ENCODE measurements at places on chromosomes 3 and 15.
A peak's percentile ranks its signal among the peaks of the same experiment; 100 is the strongest.

DNA sequence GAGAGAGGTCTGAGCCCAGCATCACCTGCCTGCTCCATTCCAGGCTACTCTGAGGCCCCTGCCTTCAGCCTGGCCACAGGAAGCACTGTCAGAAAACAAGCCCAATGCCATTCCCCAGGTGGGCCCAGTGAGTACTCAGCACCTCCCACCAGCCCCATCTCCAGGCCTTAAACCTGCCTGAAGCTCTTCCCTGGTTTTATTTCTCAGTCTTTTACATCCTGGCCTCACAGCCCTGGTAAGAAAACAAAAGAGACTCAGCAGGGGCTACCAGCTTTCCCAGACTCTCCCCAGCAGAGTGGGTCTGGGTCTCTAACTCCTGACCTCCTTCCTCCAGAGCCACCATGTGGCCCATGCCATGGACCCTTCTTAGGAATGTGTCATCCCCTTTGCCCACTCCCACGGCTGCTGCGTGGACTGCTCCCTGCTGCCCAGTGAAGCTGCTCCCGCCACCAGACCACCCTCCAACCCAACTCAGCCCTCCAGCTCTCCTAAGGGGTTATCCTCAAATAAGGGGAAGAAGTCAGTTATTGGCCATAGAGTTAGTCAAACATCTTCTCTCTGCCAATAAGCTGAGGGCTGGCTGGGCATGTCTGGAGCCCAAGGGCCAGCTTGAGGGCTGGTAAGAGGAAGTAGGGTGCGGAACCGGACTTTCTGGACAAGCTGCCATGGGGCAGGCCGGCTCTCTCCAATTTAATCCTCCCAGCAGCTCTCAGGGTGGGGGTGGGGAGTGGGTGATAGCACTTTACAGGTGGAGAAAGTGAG, 116.7 kb upstream of the LINGO1 start:
- no peak for DNase-seq

DNA sequence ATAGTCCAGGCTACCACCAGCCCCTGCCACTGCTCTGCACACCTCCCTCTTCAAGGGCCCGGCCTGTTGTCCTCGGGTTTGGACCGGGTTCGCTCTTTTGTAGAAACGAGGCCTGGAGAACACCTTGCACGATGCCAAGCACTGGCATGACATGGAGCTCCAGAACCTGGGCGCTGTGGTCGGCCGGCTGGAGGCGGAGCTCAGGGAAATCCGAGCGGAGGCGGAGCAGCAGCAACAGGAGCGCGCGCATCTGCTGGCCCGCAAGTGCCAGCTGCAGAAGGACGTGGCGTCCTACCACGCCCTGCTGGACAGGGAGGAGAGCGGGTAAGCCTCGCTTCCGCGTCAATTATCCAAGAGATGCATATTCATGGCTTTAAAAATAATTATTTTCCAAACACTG, 72.4 kb downstream of the BFSP2 start:
- no peak for DNase-seq

DNA sequence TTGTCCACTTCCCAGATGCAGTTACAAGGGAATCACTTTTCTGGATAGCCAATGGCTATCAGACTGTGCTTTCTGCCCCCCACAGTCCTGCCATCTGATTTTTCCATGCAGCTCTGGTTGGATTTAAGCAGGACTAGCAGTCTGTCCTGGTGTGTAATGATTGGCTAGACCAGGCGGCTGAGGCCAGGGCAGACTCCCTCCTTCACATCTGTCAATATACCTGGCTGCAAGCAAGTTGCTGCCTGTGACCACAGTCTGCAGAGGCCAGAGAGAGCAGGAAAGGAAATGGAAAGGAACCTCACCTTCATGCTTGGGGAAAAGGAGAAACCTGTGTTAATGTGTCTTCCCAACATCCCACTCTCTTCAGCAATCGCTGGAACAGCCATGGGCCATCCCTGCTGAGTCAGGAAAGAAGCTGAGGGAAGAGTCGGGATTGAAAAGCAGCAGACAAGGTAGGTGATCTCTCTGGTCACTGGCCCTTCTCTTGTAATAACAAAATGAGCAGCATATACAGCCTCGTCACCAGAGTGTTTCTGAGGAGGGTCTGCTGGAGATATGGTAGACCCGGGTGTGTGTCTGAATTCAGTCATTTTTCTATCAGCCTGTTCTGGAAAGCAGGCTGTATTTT, 126.7 kb upstream of the PHLDB2 start:
- DNase-seq = no peak

DNA sequence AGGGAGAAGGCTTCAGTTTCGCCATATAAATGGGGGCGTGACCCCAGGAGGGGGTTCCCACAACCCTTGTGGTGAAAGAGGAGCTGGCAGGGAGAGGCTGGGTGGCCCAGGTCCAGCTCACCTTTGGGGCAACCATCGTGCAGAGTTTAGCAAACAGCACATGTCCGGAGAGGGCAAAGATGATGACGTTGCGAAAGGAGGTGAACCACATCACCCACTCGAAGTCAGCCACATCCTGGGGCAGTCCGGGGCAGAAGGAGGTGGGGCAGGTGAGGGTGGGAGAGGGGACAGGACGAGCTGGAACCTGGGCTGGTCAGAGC, 3.7 kb downstream of the HHATL start:
- DNase-seq = no peak

DNA sequence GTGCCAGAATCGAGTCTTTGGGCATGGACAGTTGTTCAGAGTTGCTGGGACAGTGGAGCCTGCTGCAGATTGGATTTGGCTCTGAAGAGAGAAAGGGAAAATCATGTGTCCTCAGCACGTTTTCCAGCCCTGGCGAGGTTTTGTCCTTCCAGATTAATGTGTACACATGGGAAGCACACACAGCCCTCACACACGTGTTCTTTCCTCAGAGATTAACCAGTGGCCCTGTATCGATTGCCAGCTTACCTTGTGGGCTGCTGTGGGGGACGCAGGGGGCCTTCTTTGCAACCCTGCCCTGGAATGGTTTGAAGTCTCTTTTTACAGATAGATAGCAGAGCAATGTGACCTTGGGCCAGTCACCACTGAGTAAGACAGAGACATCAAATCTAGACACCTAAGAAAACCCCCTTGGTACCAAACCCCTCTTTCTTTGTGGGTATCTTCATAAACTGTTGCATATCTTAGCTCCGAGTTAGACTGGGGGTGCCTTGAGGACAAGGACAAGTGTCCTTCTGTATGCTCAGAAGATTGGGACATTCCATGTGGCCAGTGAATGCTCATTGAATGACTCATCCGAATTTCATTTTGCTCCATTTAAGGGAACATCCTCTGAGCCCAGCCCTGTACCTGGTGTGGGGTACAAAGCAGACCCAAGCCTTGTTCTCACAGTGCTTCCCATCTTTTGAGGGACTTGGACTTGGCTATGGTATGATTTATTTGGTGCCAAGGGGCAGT, 48.0 kb downstream of the SMAD6 start:
- no peak for DNase-seq

DNA sequence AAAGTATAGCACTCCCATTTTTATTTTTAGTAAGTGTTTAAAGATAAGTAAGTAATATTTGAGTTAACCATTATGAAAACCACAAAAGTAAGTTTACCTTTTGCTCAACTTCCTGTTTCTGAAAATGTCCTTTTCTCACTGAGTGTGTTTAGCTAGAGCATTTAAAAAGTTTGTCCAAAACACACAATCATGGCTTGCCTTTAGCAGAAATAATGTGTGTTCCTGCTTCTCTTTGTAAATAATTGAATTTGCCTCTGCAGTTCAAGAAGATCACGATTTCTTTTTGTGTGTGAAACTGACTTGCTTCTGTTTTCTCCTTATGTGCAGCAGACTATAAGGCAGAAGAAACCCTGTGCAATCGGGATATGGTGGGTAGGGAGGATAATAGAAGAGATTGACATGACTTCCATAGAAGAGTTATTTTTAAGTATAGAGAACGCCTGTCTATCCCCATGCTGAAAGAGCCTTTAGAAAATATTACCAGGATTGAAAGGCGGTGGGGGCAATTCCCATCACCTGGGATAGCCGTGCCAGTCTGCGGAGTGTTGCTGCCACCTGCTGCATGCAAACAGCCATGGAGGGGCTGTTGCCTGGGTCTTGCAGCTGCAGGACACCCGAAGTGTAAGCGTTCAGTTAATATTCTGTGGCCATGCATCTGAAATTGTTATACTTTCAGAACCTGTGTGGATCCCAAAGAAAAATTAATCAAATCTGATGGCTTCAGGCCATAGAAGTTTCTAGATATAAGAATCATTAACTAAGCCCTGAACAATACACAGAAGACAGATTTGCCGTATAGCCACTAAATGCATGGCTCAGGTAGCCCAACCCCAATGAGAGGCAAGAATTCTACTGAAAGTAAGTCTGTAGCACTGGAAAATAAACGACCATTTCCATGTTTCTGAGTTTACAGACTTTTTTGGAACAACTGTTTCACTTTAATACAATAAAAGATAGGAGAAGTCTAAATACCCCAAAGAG, 2.4 kb upstream of the CD96 start:
- peak; percentile 73 for DNase-seq

GRCh38 chr15:62486041-62486440, 321.0 kb upstream of the C2CD4B start:
- peak; percentile 53 for DNase-seq

- DNase-seq = peak; percentile 23
Observed at GRCh38 chr3:112894258-112894657, 47.6 kb upstream of the CD200R1L start.

GRCh38 chr3:168645180-168645579, 549.5 kb upstream of the GOLIM4 start:
- no peak for DNase-seq

- DNase-seq = peak; percentile 22
Observed at GRCh38 chr15:39539466-39539865, 41.4 kb upstream of the THBS1 start.

- peak; percentile 98 for DNase-seq
Observed at GRCh38 chr3:10173926-10174435, 9.3 kb downstream of the IRAK2 start.

DNA sequence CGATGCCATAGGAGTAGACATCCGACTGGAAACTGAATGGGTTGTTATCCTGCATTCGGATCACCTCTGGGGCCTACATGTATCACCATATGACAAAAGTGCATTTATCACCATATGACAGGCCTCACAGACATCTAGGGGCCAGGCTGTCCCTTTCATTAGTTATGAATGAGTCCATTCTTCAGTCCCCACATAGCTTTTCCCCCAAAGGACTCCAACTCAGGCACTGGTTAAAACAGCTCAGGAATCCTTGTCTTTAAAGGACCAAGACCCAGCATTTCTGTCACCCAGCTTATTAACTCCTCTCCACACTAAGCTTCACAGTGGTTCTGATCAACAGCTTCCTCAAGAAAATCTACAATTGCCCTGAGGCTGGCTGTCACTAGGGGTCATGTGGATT, 28.3 kb downstream of the MKRN2 start:
- no peak for DNase-seq

- no peak for DNase-seq
Observed at GRCh38 chr15:91973481-91973880, 120.0 kb downstream of the SLCO3A1 start.

- DNase-seq = no peak
Observed at GRCh38 chr3:33579178-33579510, 138.9 kb downstream of the CLASP2 start.

DNA sequence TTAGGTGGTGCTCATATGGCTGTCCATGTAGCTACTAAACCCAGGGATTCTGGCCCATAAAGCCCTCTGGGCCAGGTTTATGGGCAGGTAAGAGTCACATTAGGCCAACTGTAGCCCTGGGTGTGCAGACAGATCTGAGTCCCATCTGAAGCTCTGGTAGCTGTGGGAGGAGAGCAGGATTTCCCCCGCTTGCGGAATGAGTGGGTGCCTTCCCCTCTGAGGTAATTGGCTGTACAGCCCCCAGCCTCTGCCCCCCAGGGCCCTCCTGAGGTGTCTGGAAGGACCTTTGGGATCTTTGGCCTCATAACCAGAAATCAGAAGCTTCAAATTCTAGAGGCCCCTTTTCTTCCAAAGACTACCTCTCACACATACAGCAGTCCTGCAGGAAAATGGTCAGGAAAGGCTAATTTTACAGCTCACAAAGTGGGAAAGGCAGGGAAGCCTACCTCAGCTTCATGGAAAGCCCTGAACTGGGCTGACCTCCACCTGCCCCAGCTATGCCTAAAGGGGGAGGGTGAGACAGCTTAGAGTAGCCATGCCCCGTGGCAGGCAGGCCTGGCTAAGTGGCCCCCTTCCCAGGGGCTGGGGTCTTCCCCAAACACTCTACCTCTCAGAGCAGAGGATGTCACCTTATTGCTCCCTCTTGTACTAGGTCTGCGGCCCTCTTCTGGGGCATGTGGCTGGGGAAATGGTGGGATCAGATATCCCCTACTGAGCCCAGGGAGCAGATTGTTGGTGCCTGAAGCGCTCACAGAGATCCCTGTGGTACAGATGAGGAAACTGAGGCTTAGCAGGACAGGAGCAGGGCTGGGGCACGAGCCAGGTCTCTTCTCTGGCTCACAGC, 16.8 kb downstream of the HEMK1 start:
- DNase-seq = no peak

DNA sequence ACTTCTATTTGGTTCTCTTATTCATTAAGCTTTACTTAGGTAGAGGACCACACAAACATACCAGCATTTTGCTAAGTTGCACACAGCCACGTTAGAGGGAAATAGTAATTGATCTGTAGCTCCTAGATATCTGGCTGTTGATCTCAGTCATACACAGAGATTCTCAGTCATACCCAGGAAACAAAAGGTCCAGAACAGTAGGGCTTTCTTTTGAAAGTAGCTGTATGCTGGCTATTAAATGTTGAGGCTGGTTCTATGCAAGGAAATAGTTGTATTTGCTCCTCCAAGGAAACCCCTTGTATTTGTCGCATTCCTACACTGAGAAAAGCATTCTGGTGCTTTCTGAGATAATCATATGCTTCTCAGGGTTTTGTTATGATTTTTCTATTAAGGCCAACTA, 523.8 kb downstream of the SOX2 start:
- no peak for DNase-seq

GRCh38 chr3:177711637-177712036, 514.4 kb upstream of the TBL1XR1 start:
- DNase-seq = no peak

DNA sequence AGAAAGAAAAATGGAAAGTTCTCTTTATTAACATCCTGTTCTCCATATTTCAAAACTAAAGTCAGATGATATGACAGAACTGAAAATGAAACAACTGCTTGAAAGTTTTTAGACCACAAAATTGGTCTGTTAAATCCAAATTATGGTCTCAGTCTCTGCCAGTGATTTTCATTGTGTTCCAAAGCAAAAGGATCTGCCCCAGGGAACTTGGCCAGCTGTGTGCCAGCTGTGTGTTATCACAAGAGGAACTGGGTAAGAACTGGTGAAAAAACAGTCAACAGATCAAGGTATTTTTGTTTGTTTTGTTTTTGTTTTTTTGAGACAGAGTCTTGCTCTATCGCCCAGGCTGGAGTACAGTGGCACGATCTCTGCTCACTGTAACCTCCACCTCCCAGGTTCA, 323.3 kb downstream of the CTNNB1 start:
- no peak for DNase-seq

DNA sequence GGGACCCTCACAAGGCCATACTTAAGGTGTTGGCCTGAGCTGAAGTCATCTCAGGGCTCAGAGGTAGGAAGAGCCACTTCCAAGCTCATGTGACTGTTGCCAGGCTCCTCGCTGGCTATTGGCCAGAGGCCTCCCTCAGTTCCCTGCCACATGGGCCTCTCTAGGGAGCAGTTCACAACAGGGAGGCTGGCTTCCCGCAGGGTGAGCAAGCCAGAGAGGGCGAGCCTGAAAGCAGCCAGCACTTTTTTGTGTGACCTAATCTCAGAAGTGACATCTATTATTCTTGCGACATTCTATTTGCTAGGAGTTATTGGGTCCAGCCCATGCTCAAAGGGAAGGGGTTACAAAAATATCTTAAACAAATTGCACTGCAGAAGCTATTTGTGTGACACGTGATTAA, 201.4 kb downstream of the SSR3 start:
- DNase-seq = peak; percentile 38

- peak; percentile 100 for DNase-seq
Observed at GRCh38 chr15:78988361-78988911, 43.6 kb upstream of the CTSH start.

Data from choroid plexus epithelial cell (primary cell).